ENCODE measurements at places on chromosomes 13 and 19.
A peak's percentile ranks its signal among the peaks of the same experiment; 100 is the strongest.

DNA sequence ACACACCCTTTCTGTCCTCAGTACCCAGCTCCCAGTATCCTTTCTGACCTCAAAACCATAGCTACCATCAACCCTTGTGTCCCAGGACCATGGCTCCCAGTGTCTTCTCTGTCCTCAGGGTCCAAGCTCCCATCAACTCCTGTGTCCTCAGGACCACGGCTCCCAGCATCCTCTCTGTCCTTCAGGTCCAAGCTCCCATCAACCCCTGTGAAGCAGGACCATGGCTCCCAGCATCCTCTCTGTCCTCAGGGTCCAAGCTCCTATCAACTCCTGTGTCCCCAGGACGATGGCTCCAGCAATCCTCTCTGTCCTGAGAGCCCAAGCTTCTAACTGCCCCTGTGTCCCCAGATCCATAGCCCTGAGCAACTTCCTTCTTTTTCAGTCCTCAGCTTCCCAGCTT, 1.7 kb upstream of the CADM4 start:
- no peak for DNase-seq

GRCh38 chr13:38954291-38954690, 36.3 kb downstream of the STOML3 start:
- no peak for DNase-seq

GRCh38 chr19:56748378-56748777, 76.8 kb upstream of the ZNF835 start:
- DNase-seq: no peak

DNA sequence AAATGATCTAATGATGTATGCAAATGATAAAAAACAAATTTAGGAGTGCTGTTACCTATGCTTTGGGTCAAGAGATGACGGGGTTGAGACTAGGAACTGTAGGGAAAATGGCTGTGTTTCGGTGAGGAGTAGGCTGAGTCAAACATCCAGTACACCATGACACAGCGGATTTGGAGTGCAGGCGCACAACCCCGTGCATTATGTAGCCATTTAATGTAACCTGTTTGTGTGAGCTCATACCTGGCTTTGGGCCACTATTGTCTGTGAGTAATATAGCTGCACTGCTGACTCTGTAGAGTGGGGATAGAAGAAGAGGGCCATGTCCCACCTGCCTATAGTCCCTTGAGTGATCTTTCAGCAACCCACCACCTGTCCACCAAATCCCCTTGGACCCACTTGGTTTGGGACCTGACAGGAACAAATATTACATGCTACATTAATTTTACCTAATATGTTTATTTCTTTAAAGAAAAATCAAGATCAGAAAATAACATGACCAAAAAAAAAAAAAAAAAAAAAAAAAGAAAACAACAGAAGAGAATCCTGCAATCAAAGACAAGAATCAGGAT, 95.5 kb upstream of the KLHL1 start:
- DNase-seq: no peak

DNA sequence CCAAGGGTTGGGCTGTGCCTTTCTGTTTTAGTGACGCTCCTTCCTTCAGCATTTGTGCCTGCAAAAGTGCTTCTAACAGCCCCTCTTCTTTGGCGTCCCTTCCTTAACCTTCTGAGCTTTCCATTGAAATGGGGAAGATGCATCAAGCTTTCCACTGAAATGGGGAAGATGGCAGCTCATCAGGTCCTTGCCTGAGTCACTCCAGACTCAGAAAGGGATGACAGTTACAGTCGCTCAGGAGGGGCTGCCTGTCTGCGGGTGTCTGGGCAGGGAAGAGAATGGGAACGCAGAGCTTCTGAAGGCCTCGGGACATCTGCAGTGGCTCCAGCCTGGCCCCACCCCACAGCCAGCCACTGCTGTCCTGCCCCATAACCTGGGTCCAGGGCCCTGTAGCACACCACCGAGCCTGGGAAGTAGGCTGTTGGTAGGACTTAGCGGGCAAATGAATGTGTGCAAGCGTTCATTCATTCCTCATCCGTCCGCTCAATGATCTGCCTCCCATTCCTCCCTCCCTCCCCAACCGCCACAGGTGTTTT, 9.8 kb downstream of the AP1M1 start:
- no peak for DNase-seq

GRCh38 chr19:5154129-5154798, 185.4 kb downstream of the KDM4B start:
- no peak for DNase-seq

DNA sequence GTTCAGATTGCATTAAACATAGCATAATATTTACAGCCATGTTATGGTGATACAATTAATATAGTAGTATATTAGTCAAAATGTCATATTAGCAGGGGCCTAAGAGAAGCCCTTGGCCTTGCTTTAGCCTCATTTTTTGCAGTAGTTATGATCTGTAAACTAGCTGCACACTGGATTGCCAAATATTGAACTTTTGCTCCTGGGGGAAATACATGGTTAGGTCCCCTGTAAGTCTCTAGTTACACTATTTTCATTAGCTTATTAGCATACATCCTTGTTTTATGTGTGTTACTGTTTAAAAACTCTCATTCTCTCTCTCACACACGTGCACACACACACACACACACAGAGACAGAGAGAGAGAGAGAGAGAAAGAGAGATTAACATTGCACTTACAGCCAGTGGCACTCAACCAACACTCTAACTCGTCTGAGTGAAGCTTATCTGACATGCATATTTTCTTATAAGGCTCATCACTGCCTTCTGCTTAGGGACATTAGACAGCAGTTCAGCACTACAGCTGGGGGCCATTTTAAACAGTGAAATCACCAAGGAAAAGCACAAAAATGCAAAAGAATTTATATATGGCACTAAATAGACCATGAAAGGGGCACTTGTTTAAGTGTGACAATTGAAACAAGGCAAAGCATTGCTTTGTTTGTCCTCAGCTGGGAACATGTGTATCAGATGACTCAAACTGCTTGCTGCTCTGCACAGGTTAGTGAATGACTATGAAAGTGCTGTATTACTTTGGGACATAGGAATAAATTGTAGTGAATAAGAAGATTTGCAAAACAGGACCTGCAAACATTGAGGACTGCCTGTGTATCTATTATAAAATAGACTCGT, 278.7 kb downstream of the GPC6 start:
- DNase-seq: no peak

DNA sequence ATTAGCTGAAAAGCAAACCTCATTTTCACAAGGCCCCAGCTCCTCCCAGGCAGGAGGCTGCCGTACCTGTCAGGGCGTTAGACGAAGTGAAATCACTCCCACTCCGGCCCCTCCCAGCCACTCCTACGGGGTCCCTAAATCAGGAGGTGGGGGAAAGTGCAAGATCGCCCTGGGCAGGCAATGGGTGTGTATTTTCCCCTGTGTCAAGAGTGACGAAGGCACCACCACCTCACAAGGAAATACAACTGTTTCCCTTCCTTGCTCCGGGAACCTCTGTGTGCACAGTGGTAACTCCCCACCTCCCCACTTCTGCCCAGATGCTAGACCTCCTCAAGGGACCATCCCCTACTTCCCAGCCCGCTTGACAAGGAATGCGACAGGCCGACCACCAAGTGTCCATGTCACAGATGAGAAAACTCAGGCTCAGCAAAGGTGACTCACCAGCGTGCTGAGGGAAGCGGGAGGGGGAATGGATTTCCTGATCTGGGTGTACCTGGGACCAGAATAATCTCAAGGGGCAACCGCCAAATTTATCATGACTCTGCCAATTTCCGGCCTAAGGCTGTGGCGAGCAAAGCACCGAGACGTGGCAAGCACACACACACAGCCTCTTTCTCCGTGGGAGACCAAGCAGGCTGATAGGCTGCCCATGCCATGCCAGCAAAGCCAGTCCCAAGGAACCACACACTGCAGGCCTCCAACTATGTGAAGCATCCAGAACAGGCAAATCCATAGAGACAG, 7.3 kb downstream of the PPP6R1 start:
- peak; percentile 16 for DNase-seq

DNA sequence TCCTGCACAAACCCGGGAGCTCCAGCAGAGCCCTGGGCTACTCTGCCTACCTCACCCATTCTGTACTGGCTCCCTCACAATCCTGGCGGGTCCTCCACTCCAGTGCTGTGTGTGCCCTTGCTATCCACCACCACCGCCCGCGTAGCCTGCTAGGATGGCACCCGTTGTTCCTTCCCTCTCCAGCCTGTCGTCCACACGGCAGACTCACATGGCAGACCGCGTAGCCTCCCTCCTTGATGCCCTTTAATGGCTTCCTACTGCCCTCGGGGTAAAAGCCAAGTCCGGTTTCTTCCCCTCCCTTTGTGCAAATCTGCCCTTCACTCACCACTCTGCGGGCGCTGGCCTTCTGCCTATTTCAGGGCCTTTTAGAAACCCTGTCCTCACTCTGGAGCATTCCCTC, 106.6 kb downstream of the RAB20 start:
- DNase-seq: no peak

- DNase-seq: no peak
Measured at GRCh38 chr19:58428617-58429016, 11.3 kb downstream of the ZNF132 start.

- DNase-seq: no peak
Measured at GRCh38 chr13:59178344-59178743, 985.4 kb downstream of the DIAPH3 start.

GRCh38 chr13:79407349-79407979, 1.4 kb upstream of the RBM26 start:
- DNase-seq: no peak

- DNase-seq: no peak
Measured at GRCh38 chr19:32438751-32439150, 33.2 kb downstream of the DPY19L3 start.

GRCh38 chr13:34249546-34250039, 431.6 kb downstream of the RFC3 start:
- no peak for DNase-seq

DNA sequence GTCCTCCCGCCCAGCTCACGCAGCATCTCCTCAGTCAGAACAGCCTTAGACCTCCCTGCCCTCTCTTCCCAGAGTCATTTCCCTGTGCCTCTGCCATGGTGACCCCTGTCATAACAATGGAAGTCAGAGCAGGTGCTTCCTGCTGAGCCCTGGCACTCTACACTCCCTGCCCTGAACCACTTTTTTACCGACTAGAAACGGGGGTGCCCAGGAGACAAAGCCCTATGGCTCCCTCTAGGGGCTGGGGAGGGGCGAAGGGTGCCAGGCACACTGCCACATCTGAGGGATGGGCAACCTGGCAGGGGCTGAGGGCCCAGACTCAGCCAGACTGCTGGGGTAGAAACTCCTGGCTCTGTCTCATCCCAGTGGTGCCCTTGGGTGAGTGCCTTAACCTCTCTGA, 16.4 kb downstream of the ZNF574 start:
- DNase-seq: peak; percentile 29

GRCh38 chr19:45817010-45817724, 2.1 kb upstream of the RSPH6A start:
- DNase-seq: peak; percentile 89

DNA sequence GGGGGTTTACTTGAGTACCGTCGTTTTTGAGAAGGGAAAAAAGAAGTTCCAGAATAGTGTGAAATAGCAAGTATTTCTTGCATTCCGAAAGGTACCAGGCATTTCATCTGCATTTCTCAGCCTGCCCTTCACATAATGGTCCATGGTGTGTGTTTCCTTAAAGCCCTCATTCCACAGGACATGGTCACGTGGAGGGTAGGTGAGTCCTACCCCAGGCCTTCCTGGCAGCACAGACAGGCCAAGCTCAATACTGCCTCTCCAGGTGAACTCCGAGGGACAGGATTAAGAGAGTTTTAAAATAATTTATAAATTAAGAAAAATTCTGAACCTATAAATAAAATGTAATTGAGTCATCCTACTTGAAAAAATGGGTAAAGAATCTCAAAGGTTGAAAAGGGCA, 64.7 kb downstream of the TNFRSF19 start:
- no peak for DNase-seq

GRCh38 chr19:19745496-19746285, 12.8 kb upstream of the ZNF14 start:
- DNase-seq: no peak

GRCh38 chr13:88801361-88801760, 1130.2 kb downstream of the SLITRK5 start:
- DNase-seq: no peak

DNA sequence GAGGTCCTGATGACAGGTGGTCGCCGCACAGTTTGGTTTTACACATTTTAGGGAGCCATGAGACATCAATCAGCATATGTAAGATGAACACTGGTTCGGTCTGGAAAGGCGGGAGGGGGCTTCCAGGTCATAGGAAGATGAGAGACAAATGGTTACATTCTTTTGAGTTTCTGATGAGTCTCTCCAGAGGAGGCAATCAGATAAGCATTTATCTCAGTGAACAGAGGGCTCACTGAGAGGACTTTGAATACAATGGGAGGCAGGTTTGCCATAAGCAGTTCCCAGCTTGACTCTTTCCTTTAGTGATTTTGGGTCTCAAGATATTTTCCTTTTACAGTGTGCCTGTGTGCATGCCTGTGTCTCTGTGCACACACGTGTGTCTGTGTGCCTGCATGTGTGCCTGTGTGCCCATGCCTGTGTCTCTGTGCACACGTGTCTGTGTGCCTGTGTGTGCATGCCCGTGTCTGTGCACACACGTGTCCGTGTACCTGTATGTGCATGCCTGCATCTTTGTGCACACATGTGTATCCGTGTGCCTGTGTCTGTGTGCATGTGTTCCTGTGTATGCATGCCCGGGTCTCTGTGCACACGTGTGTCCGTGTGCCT, 35.5 kb upstream of the TMEM255B start:
- no peak for DNase-seq

DNA sequence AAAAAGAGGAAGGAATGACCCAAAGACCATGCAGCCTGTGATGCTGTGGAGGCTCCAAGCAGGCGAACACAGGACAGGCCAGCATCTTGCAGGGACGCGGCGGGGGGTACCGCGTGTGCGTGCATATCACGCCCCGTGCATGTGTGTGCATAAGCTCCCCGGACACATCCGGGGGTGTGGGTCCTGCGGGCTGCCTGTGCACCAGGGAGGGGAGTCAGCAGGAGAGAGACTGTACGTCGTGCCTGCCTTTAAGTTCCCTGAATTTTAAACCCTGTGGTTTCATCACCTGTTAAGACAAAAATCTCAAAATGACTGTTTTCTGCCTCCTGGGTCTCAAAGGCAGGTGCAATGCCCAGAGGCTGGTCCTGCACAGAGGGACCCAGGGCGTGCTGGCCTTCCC, 16.6 kb downstream of the ADAT3 start:
- DNase-seq: no peak

GRCh38 chr13:114071410-114071809, 61.0 kb downstream of the RASA3 start:
- DNase-seq: no peak

- DNase-seq: no peak
Measured at GRCh38 chr13:35473802-35474201, 2.7 kb downstream of the MAB21L1 start.

DNA sequence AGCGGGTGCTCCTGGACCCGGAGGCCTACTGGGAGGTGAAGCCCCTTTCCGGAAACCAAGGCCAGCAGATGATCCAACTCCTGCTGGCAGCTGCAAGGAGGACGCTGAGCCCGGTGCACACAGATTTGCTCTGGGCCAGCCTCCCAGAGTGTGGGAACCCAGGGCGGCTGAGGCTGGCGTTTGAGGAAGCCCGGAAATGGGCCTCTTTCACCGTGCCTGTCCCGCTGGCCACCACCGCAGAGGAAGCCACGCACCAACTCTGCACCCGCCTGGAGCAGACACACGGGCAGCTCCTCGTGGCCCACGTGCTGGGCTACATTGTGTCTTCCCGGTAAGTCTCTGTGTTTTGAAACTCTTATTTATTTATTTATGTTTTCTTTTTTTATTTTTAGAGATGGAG, 30.4 kb downstream of the NWD1 start:
- no peak for DNase-seq
